Renal pelvis (tissue), 12 donors: ENCODE measurements at places on chromosomes 11 and 22.

DNA sequence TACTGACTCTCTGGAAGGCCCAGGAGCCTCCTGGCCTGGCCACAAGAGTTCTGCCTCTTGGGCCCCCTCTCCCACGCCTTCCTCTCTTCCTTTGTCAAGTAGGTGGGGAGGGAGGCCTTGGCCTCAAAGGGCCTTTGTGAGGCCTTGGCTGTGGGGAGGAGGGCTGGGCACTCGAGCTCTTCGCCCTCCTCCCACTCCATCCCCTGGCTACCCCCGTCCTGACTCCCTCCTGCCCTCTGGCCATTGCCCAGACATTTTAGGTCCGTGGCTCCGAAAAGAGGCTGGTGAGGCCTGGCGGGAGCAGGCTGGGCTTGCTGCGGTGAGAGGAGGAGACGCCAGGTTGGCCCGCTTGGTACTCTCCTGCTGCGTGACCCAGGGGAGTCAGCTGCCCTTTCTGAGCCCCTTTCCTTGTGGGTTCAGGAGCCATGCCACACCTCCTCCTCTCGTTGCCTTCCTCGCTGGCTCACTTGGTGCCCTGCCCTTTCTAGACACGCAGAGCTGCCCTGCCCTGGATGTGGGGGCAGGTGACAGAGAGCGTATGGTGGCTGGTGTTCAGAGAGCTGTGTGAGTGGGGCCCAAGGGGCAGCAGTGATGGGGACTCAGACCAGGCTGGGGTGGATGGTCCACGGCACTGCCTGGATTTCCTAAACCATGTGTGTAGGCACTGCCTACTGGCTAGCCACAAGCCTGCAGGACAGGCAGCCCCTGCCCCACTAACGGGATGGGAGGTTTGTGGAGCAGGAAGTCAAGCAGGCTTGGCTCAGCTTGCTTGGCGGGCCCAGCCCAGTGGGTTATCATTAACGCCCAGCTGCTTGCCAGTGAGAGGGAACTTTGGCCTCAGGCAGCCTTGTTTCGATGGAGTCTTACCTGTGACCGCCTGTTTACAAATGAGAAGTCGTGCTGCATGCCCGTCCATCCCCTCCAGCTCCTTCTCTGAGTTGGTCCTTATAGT, 15.8 kb upstream of the OMP start:
- DNase-seq = no peak

- no peak for DNase-seq
Observed at GRCh38 chr22:22655452-22656290, 11.3 kb downstream of the GGTLC2 start.

GRCh38 chr11:79021601-79022000, 419.2 kb downstream of the TENM4 start:
- DNase-seq = no peak

DNA sequence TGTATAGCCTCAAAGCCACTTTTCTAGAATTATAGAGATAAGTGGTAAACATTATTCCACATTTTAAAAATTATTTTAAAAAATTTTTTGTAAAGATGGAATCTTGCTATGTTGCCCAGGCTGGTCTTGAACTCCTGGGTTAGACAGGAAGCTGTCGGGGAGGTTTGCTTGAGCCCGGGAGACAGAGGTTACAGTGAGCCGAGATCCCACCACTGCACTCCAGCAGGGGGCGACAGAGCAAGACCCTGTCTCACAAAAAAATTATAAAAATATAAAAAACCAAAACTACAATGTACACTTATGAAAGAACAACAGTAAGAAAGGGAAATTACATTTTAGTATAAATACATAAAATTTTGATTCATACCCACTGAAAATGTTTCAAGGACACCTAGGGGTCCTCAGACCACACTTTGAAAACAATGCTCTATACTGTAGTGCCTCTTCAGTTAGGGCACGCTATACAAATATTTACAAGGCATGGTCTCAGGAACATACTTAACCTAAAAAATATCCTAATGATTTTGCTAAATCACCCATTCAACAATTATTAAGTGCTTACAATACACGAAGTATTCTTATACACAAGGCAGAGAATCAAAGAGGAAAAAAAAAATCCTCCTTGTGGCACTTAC, 111.2 kb downstream of the MRTFA start:
- DNase-seq = no peak

DNA sequence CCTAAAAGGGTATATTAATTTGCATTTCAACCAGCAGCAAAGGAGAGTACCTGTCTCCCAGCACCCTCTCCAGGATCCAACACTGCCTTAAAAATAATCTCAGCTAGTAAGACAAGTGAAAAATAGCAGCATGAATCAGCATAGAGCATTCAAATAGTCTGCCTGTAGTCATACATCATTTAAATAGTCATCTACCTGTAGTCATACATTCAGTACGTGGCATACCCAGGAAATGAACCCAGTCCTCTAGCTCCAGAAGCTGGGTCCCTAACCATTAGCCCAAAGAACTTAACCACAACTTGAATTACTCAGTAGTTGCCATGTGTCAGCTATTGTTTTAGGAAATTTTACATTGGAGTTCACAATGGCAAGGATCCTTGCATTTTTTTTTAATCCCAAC, 9.3 kb downstream of the TENM4 start:
- DNase-seq = no peak

DNA sequence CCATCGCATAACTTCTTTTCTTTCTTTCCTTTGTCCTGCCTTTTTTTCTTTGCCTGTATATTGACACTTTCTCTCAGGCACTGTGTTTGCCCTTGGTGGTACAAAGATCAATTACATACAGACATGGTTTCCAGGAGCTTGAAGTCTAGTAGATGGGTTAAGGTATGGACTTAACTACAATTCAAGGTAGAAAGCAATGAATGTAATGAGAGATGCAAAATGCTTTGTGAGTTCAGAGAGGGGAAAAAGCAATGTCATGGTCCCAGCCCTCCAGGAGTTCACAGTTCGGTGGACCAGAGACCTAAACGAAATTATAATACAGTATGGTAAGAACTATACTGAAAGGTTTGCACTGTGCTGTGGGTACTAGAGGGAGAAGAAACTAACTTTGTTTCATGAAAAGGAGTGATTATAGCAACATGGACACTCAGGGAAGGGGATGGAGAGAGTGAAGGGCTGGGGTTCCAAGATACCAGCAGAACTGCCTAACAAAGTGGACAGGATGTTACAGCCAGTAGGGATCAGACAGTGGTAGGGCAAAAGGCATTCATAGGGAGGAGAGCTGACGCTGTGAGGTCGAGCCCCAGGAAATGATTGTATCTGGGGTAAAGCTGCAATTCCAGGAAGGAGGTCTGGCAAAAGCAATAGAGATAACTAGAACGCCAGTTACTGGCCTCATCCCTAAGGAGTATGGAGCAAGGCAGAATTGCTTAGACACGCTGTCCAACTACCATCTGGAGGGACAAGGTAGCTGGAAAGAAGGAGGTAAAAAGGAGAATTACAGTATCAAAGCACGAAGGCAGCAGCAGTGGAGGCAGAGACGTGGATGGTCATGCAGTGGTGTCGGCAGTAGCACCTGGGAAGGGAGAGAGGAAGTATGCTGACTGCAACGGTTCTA, 158.3 kb upstream of the MTMR2 start:
- DNase-seq = no peak

DNA sequence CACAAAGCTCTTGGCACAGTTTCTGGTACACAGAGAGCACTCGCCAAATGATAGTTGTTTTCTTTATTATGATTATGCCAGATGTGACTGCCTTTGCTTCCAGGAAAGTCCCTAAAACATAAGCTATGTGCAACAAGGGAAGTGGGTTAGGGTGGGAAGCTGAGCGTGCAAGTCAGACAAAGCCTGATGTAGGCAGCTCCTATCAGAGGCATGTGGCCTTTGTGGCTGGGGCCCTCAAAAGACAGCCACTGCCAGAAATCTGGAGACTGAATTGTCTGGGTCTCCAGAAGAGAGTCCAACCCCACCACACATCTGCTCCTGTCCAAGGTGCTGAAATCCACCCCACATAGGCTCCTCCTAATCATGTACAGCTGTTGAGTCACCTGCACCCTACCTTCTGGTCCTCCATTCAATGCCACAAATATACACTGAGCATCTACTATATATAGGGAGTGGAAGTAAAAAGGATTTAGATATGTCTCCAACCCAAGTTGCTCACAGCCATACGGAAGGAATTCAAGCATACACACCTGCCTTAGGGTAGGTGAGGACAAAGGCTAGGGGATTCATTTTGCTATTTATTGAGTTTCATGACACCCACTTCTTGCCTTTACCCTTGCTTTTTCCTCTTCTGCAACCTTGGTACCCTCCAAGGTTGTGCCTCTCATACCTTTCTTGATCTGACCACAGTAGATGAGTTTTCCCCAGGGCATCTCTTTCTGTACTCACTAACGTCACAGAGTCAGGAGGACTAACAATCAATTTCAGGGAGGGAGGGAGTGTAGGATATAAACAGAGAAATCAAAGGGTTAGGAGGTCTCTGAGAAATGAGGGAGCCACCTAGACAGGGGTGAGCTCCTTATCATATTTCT, 12.4 kb downstream of the SEC14L3 start:
- DNase-seq = no peak

DNA sequence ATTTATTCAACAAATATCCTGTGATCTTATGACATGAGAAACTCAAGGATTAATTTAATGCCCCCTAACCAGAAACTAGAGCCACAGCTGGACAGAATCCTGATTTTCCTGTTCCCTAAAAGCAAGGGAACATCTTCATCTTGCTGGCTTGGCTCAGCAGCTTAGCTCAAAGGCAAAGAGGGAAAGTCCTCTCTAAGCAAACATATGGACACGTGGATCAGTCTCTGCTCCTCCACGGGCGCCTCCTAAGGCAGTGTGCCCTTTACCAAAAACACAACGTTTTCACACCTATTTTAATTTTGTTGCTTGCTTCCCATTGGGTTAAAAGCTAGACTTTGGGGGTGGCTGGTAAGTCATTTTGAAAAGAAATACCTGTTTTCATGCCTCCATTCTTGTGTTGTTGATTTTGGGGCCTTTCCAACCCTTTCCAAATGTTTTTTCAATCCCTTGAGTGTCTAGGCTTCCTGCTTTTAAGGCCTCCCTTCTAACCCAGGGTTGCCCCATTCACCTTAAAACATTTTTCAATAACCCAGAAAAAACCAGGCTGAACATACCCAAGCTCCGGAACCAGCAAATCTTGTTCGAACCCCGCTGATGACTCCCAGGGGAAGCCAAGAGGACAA, 15.5 kb downstream of the SLC1A2 start:
- DNase-seq = no peak
